HEK293T (cell line): ENCODE measurements at places on chromosomes 6 and 20.

DNA sequence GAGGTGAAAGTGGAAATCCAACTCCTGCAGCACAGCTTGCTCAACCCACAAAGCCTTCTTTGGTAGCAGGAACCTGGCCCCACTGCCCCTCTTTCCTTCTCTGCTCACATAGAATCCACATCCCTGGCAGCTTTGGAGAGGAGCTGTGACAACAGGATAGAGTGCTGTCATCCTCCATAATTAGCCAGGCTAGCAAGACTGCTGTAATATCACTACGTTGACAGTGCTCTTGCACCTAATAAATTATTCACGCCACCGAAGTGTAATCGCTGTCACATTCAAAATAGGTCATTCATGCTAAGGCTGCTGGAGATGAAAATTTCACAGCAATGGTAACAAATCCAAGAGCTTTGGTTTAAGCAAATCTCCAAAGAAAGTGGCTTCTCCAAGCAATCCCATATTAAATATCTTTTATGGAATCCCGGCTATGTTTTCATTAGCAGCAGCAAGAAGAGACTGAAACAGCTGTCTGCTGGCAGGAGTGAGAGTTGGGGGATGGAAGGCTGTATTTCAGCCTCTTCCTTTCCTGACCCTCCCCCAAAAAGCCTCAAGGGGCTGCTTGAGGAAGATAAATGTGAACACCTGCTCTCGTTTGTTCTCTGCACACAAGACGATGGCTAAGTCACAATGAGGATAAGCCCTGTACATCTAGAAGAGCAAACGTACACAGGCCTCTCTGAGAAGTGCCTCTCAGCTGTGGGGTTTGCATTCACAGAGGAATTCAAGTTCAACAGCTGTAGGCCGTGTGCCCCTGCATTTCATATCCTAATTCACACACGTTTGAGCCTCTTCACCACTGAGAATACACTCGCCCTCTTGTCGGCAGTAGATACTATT lies 16.5 kb downstream of the RIPOR2 start:
- no peak for DNase-seq

DNA sequence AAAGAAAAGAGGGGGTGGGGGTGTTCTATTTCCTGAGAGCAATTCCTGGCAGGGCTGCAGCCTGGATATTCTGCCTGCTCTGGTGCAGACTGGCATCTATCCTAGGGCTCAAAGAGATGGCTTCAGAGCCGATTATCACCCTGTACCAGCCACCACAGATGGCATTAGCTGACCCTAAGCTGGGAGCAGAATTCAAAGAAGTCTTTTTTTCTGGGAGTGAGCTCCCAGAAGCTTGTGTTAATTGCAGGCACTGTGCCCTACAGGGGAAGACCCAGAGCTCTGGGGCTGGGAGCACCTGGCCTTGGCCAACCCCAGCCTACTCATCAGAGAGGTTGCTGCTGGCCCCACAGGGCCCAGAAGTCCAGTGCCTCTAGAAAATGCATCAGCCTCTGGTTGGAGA lies 85.9 kb downstream of the PXDC1 start:
- no peak for DNase-seq

GRCh38 chr6:36491378-36491965 lies 48.7 kb downstream of the KCTD20 start:
- DNase-seq = no peak

DNA sequence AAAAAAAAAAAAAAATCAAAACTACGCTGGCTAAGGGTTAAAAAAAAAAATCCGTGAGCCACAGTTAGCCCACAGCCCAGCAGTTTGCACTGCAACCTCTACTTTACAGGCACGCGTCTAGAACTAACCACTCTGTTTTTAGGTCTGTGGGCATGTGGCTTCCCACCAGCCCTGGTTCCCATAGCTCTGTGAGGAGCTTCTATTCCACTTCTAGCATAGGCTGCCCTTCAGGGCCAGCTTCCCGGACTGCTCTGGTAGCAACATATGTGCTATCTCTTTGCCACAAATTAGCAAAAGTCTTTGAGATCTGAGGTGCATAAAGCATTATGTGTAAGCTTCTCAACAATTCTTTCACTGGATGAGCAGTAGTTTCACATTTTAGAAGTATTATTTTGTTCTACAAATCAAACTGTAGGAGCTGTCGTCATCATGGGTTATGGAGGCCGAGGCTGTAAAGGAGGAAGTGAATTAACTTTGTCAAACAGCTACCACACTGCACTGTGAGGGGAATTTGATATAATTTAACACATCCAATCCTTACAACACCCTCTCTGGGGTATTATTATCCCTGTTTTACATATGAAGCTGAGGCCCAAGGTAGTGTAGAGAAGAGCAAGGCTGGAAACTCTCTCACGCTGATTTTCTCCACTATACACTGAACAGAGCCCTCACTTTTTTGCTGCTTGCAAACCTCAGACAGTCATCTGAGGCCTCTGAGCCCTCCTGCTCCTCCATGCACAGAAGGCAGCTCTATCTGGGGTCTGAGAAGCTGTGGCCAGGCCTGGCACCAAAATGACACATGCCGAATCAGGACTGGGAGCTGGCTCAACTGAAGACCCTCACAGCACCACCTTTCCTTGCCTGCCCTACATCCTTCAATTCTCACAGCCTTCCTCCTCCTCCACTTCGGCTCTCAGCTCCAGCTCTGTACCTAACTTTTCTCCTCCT lies 35.4 kb downstream of the MAN1A1 start:
- DNase-seq = no peak

GRCh38 chr20:312866-313265 lies 12.5 kb upstream of the SOX12 start:
- no peak for DNase-seq

DNA sequence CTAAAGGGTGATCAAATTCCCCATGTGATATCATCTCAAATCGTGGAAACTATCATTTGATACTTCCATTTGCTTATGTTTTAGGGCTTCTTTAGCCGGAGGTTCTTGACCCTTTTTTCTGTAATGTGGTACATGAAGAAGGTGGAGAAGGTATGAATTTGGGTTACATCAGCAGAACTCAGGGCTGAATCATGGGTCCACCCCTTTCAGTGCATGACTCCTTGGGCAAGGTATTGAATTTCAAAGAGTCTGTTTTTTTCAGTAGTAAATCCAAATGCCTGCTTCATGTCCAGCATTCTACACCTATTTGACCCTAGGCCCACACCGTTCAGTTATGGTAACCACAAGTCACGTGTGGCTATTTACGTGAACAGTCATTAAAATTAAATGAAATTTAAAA lies 30.6 kb upstream of the QKI start:
- DNase-seq = no peak

- DNase-seq = no peak
These were observed 52.8 kb downstream of the FOXC1 start for GRCh38 chr6:1662534-1662933.

DNA sequence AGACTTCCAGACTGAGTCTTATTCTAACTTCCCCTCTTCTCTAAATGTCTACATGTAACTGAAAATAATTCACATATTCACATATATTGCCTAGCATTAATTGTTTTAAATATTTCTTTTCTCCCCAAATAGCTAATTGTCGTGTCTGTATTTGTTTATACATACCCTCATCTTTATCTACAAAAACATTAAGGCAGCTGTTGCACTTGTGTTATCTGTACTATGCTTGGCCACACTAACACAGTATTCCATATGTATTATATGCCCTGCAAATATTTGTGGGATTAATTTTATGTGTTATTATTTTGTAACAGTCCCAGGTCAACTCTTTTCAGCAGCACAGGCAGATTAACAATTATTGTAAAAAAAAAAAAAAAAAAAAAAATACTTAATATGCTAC lies 11.7 kb downstream of the HDAC2 start:
- no peak for DNase-seq

- no peak for DNase-seq
These were observed 6.6 kb upstream of the PHIP start for GRCh38 chr6:79084693-79085092.

DNA sequence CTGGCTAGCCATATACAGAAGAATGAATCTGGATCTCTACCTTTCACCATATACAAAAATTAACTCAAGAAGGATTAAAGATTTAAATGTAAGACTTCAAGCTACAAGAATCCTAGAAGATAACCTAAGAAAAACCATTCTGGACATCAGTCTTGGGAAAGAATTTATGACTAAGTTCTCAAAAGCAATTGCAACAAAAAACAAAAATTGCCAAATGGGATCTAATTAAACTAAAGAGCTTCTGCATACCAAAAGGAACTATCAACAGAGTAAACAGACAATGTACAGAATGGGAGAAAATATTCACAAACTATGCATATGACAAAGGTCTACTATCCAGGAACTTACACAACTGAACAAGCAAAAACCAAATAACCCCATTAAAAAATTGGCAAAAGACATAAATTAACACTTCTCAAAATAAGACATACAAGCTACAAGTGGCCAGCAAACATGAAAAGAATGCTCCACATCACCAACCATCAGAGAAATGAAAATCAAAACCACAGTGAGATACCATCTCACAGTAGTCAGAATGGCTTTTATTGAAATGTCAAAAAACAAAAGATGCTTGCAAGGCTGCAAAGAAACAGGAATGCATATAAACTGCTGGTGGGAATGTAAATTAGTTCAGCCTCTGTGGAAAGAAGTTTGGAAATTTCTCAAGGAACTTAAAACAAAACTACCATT lies 66.8 kb upstream of the RSPO3 start:
- DNase-seq = no peak

GRCh38 chr20:5096463-5096862 lies 23.3 kb downstream of the PCNA start:
- DNase-seq = no peak

DNA sequence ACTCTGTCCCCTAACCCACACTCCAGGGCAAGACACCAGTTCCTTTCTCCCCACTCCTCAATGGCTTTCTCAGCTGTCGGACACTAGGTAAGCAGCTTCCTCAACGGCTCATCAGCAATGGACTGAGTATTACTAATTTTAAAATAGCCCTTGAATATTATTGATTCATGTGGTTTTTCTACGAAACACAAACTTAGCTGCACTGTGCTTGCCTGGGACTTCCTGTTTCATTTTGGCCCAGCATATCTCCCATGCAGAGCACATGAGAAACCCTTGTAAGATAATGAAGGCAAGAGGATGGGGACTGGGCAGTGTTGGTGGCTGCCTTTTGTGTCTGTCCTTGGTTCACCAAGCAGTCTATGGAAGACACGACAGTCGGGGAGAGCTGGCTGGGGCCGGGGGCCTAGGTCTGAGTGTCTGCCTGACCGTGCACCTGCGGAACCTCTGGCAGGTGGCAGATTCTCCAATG lies 48.9 kb downstream of the RNASET2 start:
- DNase-seq = no peak

GRCh38 chr6:131651782-131652181 lies 14.7 kb downstream of the ENPP3 start:
- DNase-seq = no peak

GRCh38 chr20:34720266-34720665 lies 16.1 kb downstream of the TP53INP2 start:
- no peak for DNase-seq

- no peak for DNase-seq
These were observed 61.3 kb upstream of the FERMT1 start for GRCh38 chr20:6184086-6184485.

DNA sequence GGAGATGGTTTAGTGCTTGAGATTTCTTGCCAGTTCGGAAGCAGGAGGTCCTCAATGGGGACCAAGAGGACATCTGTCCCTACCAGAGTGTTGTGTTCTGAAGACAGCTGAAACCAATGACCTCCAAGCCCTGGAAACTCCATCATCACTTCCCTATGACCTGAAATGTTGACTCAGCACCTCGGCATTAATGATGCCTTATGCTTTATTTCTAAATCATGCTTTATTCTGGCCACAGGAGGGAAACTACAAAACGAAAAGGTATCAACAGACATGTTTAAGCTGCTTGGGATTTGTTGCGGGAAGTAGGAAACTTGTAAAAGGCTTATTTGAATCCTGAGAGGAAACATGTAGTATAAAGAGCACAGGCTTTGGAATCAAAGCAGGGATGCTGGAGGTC lies 389.1 kb upstream of the CHD6 start:
- DNase-seq = no peak

GRCh38 chr6:29872791-29873190 lies 45.2 kb downstream of the HLA-G start:
- no peak for DNase-seq

DNA sequence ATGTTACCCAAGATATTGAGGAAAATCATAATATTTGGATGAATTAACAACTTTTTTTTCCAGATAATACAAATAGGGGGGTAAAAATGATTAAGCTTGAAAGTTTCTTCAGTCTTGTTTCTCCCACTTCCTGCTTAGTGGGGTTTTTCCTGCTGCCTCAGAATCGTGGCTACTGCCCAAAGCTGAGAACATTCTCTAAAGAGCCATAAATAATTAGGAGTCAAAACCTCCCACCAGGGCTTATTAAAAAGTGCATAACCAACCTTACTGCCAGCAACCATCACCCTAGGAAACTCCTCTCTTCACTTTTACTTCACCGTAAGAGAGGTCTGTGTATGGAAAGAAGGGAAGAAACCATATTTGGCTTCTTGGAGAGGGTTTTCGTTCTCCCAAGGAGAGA lies 9.0 kb upstream of the LCA5 start:
- DNase-seq = no peak

DNA sequence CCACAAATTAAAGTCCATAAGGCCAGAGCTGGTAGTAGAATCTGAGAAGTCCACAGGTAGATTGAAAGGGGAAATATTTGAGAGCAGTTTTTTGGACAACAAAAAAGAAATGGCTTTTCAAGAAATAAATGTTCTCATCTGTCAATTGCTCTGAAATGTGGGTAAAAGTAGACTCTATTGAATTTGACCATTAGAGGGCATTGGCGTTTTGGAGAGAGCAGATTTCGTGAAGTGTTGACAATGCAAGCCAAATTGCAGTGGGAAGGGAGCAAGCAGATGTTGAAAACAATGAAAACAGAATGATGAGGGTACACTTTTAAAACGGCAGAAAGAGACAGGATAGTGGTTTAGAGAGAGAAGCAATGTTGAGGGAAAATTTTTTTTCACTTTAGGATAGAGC lies 149.1 kb upstream of the FAM83B start:
- DNase-seq = no peak

DNA sequence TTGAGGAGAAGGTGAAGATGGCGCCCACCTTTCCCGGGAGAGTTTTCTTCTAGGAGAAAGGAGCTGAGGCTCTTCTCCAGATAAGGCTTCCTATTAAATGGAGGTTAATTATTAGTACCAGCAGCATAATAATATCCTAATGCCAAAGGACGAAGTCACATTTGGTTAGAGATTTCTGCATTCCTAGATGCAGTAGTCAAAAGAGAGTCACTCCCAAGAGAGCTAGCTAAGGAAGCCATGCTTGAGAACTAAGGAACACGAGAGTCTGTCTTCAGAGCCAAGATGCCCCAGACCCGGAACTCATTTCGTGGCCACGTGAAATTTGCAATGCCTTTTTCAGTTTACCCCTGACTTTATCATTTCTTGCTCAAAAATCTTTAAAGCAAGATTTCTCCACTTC lies 132.7 kb downstream of the TSHZ2 start:
- no peak for DNase-seq

- DNase-seq = no peak
These were observed 9.6 kb upstream of the PKIG start for GRCh38 chr20:44572551-44573500.

DNA sequence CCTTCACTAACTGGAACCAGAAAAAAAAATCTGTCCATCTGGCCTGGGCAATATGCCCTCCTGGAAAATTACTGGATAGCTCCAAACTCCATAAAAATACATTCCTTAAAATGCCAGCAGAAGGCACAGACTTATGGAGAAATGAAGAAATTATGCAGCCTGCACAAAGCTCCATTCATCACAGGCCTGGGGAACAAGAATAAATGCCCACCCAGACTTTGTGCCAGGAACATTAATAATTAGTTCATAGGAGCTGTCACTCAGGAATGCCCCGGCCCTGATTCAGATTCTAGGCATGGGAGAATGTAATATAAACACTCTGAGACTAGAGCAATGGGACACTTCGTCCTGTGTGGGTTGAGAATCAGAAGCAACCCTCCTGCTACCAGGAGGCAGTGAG lies 199.3 kb downstream of the OTOR start:
- DNase-seq = no peak
